ENCODE measurements at places on chromosomes 3 and 15.

DNA sequence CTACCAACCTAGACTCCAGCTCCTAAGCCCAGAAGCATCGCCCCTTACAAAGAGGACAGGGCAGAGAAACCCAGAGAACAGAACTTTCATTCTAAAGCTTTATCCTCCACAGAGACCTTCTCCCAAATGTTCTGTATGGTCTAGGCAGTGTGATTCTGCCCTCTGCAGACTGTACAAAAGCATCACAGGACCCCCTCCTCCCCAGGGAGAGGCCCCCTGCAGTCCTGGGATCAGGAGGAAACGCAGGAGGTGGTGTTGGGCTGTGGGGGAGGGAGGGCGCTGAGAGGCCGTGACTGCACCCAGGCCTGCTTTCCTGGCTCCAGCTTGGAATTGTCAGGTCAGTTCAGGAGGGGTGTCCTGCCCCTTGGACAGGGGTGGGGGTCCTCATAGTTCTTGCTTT lies 101.3 kb downstream of the DGKG start:
- peak; percentile 26 for DNase-seq

GRCh38 chr3:130480736-130481135 lies 36.2 kb upstream of the COL6A6 start:
- DNase-seq, result peak; percentile 15

DNA sequence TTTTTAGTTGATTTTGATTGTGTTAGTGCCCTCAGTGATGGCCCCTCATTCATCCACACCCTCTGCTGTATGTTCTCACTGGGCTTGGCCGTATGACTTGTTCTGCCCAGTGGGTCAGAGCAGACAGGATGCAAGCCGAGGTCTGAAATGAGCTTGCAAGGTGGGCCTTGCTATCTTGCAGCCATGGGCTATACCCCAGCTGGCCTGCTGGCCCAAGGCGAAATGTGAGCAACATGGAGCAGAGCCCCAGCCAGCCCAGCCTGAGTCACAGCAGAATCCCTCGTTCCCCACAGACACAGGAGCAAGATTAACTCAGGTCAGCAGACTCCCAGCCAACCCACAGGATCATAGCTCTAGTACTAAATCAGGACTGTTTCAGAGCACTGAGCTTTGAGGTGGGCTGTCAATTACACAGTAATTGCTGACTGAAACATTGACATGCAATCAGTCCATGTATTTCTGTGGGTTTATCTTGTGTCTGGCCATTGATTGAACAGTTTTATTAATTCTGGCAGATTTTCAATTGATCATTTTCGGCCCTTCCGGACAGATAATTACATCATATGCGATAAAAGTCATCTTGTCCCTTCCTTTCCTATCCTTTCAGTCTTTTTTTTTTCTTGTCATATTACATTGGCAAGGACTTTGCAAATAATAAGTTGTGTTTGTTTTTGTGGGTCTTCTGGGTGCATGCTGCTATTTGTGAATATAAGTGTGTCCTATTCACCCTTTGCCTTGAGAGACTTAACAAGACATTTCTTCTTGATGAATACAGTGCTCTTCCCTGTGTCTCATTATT lies 27.1 kb downstream of the KLF15 start:
- no peak for DNase-seq

DNA sequence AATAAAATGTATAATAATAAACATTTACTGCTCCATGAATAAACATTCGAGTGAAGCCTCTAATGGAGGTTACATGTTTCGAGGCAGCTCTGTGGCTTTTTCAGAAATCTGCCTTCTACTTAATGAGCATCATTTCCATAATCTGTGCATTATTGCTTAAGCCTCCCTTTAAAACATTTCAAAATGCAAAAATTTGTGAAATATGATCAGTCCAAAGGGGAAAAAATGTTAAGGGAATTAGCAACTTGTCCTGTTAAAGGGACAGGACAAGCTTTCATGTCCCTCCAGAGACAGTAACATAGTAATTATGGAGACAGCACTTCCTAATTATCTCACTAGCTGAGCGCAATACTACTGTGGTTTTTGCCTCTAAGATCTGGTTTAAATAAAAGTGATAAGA lies 886.6 kb upstream of the CFAP20DC start:
- DNase-seq, result no peak

DNA sequence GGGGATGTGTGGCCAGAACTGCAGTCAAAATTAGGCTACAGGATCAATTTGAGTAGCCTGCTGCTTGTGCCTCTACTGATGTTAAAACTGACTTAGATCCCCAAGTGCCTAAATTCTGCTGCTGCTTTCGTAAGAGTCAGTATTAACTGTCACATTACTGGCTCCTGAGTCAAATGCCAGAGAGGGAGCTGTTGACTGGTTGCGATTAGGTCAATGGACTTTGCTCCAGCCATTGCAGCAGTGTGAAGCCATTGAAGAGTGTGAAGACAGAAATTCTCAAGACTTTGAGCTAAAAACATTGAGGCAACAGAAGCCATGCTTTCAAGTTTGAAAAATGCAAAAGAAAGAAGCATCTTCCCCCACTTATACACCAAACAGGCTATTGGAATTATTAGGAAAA lies 151.1 kb upstream of the MITF start:
- DNase-seq, result no peak

Data from nephron progenitor cell (in vitro differentiated cells).